ENCODE measurements at places on chromosomes 5 and 9. TPM values are rescaled to one million over a fixed set of nuclear protein-coding genes. Genes with fewer than 3 reads are reported as not detected.
A peak's percentile ranks its signal among the peaks of the same experiment; 100 is the strongest.

DNA sequence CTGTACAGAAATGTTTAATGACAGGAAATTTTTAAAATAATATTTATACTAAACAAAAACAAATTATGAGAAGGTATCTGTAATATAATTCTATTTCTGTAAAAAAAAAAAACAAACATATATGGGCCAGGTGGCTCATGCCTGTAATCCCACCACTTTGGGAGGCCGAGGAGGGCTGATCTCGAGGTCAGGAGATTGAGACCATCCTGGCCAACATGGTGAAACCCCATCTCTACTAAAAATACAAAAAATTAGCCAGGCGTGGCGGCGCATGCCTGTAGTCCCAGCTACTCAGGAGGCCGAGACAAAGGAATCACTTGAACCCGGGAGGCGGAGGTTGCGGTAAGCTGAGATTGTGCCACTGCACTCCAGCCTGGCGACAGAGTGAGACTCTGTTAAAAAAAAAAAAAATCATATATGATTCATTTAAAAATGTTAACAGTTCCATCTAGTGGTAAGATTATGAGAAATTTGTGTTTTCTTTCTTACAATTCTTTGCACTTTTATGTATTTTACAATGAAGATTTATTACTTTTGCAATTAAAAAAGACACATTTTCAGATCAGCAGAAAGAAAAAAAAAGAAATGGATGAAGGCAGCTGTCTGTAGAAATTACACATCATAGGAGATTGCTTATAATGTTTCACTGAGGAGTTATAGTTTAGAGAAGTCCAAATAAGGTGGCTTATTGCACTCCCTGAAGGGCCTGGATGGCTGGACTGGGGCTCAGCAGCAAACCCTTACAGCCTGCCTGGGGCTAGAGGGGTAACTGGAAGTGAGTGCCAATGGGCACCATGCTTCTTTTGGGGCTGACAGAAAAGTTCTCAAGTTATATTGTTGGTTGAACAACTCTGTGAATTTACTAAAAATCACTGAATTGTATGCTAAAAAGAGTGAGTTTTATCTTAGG is 20.3 kb downstream of the C9orf153 start:
- DNase-seq: no peak

- DNase-seq: peak; percentile 50
Observed at GRCh38 chr9:121499427-121500164, at the start of gene GGTA1. GGTA1 (minus strand) TSS chr9:121499844; CDS start chr9:121467922, 31,922 bp downstream.

DNA sequence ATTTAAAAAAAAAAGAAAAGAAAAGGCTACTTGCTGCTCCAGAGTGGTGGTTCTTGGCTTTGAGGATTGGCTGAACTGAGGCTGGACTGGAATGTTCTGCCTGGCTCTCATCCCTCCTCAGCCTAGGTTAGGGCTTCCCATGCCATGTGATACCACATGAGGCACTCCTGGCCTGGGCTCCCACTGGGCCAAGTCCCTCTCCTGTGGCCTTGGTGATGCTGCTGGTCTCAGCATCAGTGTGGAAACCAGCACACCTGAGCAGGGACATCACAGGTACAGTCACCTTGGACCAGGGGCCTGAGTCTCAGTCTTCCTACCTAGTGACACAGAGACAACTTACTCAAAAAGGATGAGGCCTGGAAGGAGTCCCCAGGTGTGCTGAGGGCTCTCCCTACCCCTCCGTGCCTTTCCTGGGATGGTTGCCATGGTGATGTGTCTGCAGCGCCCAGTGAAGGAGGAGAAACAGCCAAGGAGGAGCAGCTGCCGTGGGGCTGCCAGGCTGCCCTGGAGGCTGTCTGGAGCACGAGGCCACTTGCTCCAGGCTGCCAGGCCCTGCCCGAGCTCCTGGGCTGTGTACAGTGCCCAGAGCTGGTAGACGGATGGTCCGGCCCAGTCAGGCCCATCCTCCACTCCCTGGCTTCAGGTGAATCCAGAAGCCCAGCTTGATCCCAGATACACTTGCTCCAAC is 71.0 kb downstream of the WNK2 start:
- no peak for DNase-seq

DNA sequence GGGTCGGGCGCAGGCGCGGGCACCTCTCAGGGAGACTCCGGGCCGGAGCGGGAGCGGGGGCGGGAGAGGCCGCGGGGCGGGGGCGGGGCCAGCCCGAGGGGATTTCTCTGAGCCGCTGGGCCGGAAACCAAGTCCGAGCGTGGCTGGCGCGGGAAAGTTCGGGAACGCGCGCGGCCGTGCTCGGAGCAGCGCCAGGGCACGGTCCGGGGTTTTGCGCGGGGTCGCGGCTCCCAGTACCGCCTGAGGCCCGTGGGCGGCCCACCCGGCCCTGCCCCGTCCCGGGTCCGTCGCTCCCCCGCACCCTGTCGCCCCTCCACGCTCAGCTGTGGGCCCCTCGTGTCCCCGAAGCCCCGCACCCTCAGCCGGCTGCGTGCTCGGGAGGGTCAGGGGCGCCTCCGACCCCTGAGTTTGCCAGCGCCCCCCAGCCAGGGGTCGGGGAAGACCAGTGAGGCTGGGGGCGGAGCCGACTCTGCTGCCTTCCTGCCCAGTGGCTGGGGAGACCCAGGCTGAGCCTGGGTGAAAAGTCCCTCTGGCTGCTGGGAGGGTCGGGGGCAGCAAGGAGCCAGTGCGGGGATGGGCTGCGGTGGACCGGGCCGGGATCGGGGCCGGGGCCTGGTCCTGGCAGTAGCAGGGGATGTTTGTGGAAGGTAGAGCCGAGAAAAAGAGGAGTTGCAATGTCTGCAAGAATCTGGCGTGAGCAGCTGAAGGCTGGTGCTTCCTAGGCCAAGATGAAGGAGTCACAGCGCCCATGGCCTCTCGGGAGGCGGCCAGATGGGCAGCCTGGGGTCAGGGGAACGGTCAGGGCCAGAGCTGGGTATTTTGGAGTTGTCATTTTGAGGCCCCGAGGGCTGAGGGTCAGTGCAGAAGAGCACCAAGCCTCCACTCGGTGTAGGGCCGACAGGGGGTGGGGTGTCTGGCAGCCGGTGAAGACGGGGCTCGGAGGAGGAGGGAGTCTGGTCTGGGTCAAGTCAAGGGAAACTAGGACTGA is 588 bp downstream of the TRAF2 start:
- DNase-seq: no peak

- DNase-seq: no peak
Observed at GRCh38 chr5:77437194-77437593, 54.9 kb downstream of the WDR41 start.

DNA sequence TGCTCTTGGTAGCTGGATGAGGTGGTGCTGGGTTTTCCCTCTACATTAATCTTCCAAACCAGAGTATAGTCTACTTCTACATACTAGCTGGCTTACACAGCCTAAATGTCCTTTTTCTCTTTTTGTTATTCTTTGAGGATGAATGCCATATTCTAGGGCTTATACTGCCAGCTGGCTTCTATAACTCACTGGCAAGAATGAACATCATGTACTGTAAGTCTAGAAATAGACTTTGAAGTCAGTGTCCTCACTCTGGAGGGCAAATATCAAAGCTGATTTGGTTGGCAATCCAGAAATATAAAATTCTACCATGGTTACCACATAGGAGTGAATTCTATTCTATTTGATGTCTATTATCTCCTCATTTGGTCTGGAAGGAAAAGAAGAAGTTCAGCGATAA is 251.7 kb upstream of the TYRP1 start:
- no peak for DNase-seq

- DNase-seq: no peak
Observed at GRCh38 chr5:143205386-143205785, 198.1 kb downstream of the NR3C1 start.

DNA sequence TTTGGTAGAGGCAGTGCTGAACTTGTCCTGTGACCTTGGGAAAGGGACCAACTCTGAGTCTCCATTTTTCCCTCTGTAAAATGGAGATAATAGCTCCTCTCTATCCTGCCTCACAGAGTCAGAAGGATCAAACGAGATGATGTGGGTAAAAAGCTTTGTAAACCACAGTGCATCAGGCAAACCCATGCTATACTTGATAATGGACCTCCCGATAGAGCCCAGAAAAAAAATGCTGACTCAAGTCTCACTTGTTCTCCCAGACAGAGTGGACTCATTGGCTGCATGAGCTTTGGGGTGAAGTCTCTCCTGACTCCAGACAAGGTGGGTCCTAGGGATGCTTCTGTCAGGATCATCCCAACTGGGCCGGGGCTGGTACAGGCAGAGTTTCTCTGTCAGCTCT is 32.0 kb downstream of the RGS3 start:
- no peak for DNase-seq

- DNase-seq: no peak
Observed at GRCh38 chr5:35047785-35048404, at the start of gene AGXT2. AGXT2 (minus strand) TSS chr5:35047949; CDS start chr5:35047892, 57 bp downstream.

- DNase-seq: no peak
Observed at GRCh38 chr5:146205499-146206202, 2.2 kb downstream of the RBM27 start.

DNA sequence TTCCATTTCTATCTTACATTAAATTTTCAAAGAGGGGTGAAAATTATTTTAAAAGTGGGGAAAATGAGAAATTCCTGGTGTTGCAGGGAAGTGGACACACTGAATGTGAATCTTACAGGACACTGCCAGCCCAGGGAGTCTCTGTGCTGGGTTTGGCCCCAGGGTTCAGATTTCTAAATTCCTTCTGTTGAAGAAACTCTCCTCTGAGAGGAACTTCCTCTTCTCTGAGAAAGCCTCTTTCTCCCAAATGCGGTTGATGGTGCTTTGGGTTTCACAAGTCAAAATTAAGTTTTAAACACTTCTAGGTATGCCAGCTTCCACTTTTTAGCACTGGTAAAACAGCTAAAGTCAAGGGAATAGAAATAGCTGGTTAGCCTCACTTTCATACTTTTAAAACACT is 317.9 kb upstream of the ITGA1 start:
- no peak for DNase-seq

DNA sequence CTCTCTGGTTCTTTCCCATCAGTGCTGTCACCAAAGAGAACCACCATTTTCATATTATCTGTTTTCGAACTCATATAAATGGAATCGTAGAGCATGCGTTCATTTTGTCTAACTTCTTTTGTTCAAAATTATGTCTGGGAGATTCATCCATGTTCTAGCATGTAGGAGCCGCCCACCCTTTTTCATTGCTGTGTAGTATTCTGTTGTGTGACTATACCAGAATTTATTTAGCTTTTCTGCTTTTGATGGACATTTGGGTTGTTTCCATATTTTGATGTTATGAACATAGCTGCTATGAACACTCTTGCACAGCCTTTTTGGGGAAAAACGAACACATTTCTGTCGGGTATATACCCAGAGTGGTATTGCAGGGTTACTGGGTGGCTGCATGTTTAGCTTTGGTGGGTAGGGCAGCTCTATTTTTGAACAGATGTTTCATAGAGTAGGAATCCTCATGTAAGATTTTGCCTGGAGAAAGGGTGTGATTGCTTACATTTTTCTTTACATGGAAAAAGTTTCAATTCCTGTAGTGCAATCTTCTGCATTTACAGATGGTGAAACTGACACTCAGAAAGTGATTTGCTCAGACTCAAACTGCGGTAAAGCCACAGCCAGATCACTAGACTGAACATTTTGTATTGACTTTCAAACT is 100.2 kb upstream of the IL12B start:
- DNase-seq: no peak

GRCh38 chr5:112703866-112704820 is 33.5 kb upstream of the APC start:
- no peak for DNase-seq

GRCh38 chr5:178199581-178200434 is 4.5 kb upstream of the HNRNPAB start:
- DNase-seq: no peak

GRCh38 chr9:135394699-135395645 is 84.6 kb upstream of the PPP1R26 start:
- DNase-seq: no peak

DNA sequence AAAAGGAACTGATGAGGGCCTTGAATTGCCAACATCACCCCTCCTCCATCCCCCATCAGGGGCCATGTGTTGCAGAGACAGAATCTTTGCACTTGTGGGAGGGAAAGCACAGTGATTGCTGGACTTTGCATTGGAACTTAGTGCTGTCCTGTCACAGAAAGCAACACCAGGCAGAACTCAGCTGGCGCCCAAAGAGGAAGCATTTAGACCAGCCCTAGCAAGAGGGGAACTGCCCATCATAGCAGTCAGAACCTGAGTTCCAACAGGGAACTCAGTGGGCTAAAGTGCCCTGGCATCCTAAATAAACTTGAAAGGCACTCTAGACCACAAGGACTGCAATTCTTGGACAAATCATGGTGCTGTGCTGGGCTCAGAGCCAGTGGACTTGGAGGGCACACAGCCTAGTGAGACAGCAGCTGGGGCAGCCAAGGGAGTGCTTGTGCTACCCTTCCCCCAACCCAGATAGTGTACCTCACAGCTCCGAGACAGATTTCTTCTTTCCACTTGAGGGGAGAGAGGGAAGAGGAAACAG is 128.1 kb downstream of the ACTL7B start:
- no peak for DNase-seq

DNA sequence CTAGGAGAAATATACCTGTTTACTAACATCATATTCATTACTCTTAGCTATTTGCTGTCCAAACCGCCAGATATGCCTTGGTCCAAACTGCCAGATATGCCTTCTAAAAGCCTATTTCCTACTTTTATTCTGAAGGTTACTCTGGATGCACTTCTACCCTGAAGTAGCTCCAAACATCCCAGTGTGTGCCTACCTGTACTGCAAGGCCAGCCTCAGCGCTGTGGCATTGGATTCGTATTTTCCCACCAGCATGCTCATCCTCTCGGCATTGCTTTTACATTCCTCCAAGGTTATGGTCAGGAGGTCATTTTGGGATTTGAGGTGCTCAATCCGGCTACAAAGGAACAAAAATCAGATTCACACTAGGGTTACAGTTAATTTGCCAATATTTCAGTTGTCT is 94.3 kb downstream of the DCP2 start:
- DNase-seq: no peak

DNA sequence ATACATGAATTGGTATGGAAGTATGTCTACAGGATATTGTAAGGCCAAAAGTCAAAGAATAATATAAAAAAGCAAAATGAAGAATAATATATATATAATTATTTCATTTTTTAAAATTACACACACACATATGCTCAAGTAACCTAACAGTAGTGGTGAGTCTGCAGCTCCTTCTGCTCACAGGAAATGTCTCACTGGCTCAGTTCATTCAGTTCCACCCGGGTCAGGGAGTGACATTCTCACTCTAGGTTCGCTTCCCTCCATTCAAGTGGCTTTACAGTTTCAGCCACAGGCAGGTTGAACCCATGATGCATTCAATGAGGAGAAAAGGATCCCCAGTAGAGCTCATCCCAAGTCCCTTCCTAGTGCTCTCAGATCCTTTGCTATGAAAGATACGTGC is 90.8 kb downstream of the SUSD1 start:
- DNase-seq: no peak

GDNF gene
- 10.2 TPM for polyA plus RNA-seq

CYSRT1 gene
- polyA plus RNA-seq: 14.2 TPM

CDC20B gene
- polyA plus RNA-seq: 0.94 TPM

CAVIN4 gene
- polyA plus RNA-seq: 3.3 TPM

PALM2AKAP2 gene
- polyA plus RNA-seq: 9.1 TPM

ANKRD18B gene
- polyA plus RNA-seq: 1.4 TPM

SLC6A19 gene
- polyA plus RNA-seq: 66.0 TPM

UBAP2 gene
- 42.7 TPM for polyA plus RNA-seq

CATSPER3 gene
- 0.58 TPM for polyA plus RNA-seq

ACTBL2 gene
- not detected for polyA plus RNA-seq

Data from right renal pelvis (tissue), 4 donors.